Suprapubic skin (tissue), 4 donors: ENCODE measurements at places on chromosomes 2 and 18. TPM values are rescaled to one million over a fixed set of nuclear protein-coding genes. Genes with fewer than 3 reads are reported as not detected.

DNA sequence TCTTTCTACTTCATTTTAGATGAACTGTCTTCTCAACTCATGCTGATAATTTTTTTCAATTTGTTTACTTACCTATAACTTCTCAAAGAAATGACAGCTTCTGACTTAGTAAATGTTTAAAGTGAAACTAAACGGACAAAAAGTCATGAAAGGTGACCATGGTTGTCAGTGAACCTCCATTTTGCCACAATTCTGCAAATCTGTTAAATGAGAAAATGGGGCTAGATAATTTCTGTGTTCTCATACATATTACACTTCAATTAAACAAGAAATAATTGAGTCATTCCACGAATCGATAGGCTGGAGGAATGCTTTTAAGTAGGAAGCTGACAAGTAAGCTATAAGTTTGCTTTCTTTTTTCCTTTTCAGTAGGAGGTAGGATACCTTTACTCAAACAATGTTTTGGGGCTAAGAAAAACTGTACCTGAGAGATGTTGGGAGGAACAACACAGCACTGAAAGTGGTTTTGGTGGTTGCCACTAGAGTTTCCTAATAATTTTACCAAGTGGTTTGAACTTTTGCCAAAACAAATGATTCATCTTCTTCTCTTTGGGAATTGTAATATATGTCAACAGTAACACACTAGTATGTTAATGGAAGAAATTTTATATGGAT, 17.1 kb downstream of the DYNAP start:
- H3K4me3 ChIP-seq: peak overlapping the region; percentile 44
- no peaks in the 10 kb centered on the region for H3K36me3 ChIP-seq
- H3K4me1 ChIP-seq: peaks cover 3% of the 10 kb centered on the region
- H3K27ac ChIP-seq: peak overlapping the region; percentile 73
- no peak for DNase-seq
- no peaks in the 10 kb centered on the region for H3K27me3 ChIP-seq

DNA sequence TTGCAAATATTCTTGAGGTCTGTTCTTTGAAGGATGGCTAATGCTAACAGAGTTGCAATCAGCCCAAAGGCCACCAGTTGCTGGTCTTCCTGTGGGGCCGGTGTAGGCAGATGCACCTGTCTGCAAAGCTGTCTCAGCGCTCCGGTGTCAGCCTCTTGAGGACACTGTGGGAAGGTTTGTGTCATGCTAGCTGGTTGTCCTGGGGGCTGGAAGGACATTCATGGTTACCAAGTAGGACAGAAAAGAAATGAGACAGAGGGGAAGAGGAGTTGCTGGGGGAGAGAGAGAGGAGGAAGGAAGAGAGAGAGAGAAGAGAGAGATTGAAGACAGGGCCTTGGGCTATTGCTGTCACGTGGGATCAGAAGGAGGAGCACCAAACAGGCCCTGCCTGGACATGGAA, 639.6 kb upstream of the HS6ST1 start:
- H3K27ac ChIP-seq: no peak overlapping the region
- H3K27me3 ChIP-seq: no peaks in the 10 kb centered on the region
- no peak overlapping the region for H3K4me3 ChIP-seq

GRCh38 chr18:76621782-76622495, 126.9 kb upstream of the ZNF516 start:
- H3K4me1 ChIP-seq: peaks cover 39% of the 10 kb centered on the region
- H3K27me3 ChIP-seq: no peaks in the 10 kb centered on the region
- no peak for DNase-seq
- peak overlapping the region; percentile 41 for H3K4me3 ChIP-seq
- no peak overlapping the region for H3K27ac ChIP-seq
- no peaks in the 10 kb centered on the region for H3K36me3 ChIP-seq

CAD gene
- total RNA-seq: 64.8 TPM

PRSS56 gene
- not detected for total RNA-seq

GRCh38 chr2:234046521-234046920, 4.0 kb upstream of the SPP2 start:
- no peak for DNase-seq
- no peaks in the 10 kb centered on the region for H3K36me3 ChIP-seq
- H3K27ac ChIP-seq: no peak overlapping the region

DNA sequence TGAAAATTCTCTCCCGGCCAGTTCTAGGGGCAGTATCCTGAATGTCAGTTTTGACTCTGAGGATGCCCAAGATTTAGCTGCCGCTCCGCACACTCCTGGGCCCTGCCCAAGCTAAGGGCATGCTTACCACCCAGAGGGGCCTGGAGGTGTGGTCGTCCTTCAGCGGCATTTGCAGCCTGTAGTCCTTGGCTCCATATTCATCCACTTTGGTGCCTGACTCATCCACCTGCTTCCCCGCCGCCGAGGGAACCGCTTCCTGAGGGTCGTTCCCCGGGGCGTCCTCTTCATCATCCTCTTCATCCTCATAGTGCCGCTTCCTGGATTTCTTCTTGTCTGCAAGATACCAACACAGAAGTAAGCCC, 577 bp downstream of the ERCC3 start:
- no peaks in the 10 kb centered on the region for H3K27me3 ChIP-seq
- DNase-seq: no peak
- peak overlapping the region; percentile 75 for H3K27ac ChIP-seq
- H3K4me1 ChIP-seq: peaks cover 13% of the 10 kb centered on the region
- peaks cover 42% of the 10 kb centered on the region for H3K36me3 ChIP-seq
